ENCODE measurements at places on chromosomes 11 and 22.
A peak's percentile ranks its signal among the peaks of the same experiment; 100 is the strongest.

DNA sequence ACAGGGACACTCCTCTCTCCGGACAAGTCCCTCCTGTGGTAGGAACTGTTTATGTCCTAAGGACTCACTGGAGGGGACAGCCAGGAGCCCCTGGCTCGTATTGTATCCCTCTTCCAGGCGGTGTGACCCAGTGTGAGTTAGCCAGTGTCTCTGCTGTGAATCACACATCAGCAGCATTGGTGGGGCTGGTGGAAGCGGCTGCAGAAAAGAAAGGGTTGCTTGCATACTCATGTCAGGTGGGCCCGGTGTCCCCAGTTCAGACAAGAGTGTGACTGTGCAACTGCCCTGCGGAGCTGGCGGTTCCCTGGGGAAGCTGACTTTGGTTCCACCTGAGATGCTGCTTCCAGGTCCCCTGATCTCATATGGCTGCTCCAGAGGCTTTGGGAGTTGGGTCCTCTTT, 99.4 kb downstream of the ZBTB16 start:
- no peak for DNase-seq

DNA sequence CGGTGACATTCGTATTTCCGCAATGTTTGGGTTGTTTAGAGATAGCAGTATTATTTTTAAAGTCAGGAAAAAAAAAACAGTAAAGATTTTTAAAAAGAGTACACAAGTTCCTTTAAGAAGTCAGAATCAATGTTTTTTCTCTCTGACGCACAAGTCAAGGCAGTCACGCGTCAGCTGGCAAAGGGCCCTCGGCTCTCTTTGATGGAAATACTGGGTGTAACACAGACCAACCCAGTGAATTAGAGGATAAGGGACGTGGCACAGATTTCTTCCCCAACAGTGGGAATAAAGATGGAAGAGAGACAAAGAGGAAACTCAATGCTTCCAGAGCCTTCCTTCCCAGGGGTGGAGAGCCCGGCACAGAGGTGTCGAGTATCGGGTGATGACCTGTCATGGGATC, 13.4 kb downstream of the ASCC2 start:
- DNase-seq = no peak

DNA sequence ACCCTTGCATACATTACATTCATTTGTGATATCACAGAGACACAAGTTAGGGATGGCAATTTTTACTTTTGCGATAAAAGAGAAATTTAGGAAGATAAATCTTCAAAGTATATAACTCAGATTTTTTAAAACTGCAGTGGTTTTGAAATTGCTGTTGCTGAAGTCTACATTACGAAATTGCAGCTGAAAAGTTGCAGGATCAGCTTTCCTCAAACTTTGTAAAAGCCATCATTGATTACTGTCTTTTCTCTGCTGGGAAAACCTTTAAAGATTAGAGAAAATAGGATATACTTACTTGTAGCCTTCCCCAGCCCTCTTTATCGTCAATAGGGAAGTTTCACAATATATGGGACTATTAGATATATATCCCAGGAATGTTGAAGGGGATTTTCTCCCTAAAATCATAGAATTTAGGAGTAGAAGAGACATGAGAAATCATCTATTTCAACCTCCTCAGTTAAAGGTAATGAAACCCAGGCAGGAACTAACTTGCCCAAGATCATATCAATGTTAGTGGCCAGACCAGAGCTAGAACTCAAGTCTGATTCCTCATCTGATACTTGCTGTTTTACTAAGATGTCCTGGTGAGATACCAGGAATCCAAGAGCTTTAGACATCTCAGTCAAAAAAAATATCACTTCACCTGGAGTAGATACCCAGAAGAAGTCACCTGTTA, 10.4 kb upstream of the AGBL2 start:
- no peak for DNase-seq

DNA sequence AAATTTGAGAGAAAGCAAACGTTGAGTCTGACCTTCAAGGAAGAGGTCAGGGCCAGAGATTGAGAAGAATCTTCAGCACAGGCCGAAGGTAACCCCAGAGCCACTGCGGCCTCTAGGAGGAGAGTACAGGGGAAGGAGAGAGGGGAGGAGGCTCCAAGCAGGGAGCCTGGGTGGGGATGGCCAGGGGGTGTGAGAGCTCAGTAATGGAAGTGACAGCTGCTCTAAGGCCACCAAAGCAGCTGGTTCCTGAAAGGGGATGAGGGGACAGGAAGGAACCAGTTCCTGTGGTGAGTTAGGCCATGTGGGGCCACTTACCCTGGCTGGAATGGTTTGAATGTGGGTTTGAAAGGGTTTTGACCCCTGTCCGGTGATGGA, 46.1 kb downstream of the PISD start:
- DNase-seq = no peak

- peak; percentile 68 for DNase-seq
Measured at GRCh38 chr11:44595964-44596381, 30.5 kb downstream of the CD82 start.

DNA sequence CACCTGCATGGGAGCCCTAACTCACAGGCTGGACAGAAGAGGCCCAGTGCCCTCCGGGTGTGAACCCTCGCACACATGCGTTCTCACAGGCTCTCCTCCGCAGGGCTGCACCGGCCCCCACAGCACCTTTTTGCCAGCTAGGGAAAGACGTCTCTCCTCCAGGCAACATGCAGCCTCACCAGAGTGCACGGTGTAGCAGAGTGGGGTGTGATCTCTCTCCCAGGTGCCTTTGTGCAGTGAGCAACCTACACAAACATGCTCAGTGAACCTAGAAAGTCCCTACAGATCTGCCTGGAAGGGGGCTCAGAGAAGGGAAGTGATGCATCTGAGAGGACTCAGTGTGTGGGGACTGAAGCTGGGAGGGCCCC, 3.7 kb upstream of the CARNS1 start:
- no peak for DNase-seq

DNA sequence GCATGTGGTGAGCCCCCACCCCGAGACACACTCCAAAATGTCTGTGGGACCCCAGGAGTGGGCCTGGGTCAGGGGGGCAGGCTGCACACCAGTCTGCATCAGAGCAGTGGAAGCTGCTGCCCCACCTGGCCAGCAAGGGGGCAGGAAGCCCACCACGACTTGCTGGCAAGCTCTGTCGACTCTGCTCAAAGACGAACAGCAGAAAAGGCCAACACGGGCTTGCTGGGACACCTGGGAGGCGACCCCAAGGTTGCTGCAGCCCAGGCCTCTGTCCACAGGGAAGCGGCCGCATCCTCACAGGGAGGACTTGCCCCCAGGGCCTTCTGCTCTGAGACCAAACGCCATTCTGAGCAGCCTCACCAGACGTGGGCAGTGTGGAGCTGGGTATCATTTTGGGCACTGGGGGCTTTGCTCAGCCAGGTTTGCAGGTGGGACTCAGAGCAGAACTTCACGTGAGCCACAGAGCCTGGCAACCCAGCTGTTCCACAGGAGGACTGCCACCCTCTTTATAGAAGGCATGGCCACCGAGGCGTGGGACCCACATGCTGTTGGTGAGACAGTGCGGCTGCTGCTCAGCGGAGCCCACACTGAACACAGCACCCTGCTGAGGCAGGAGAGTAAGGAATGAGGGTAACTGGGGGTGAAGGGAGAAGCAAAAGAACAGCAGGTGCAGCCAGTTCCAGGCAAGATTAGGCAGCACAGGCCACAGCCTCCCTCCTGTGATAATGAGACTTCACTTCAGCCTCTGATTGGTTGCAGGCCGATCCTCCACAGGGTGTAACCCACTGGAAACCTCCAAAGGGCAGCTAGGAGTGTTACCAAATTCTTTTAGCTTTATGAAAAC, 11.0 kb downstream of the IL17REL start:
- peak; percentile 58 for DNase-seq

GRCh38 chr22:47041271-47042115, 279.0 kb downstream of the TBC1D22A start:
- DNase-seq = no peak

GRCh38 chr11:8477151-8477550, 116.9 kb downstream of the STK33 start:
- DNase-seq = no peak

DNA sequence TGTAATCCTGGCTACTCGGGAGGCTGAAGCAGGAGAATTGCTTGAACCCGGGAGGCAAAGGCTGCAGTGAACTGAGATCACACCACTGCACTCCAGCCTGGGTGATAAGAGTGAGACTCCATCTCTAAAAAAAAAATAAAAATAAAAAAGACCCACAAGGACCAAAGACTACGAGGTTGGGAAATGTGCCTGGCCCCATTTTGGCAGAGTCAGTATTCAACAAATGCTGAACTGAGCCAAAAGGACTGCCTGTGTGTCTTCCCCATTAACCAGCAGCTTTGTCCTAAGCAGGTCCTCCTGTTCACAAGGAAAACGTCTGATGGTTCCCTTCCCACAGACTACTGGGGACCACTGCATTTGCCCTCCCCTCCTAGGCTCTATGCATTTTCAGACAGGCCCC, 27.6 kb downstream of the ADORA2A start:
- DNase-seq = no peak

DNA sequence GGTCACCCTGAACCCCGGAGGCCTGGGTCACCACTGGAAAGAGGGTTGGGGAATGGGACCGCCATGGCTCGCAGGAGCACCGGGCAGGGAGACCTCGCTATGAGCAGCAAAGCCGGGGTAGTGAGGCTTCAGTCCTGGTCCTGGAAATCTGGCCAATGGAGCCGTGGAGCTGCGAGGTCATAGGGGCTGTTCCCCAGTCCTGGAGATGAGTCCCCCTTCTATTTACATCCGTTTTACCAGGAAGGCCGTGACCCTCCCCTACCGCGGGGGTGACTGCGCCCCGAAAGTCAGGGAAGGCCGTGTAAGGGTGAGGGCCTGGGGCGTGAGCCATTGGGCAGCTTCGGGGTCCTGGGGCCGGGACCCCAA, 449 bp downstream of the PIDD1 start:
- no peak for DNase-seq

DNA sequence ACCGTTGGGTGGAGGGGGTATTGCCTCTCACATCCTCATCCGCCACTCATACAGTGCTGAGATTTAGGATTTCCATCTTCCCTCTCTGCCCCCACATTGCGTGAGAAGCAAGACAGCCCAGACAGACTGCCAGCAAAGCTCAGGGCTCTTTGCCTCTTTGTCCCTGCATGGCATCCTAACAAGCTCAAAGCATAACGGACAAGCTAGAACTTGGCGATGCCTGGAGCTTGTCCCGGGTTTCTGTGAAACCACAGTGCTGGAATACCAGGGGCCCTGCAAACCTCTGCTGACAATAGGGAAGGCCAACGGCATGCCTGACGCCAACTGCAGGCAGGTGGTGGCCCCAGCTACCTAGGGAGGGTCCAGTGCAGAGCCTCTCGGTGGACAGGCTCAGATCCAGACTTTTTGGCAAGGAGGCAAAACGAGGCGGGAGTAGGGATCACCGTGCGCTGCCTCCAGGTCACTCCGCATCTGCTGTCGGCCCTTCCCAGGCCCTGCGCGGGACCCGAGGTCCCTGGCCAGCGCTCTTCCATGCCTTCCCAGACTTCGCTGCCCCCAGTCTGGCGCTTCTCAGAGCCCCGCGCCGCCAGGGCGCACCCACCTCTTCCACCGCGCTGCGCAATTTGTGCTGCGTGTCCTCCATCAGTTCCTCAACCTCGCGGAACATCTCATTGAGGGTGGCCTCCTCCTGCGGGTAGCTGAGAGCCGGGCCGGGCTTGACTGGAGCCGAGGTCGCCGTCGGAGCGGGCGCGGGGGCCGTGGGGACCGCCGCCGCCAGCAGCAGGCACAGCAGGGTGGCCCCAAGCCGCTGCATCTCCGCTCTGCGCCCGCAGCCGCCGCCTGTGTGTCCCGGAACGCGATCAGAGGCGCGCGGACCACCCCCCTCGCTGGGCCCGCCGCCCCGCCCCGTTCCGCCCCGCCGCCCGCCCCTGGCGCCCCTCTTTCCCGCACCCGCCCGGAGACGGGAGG, at the start of gene DKK3:
Gene DKK3, minus strand, starts transcription at position 858 of the 969 bp plus-strand sequence. Its CDS starts 44 bp downstream, at position 814.
- DNase-seq = no peak

- DNase-seq = no peak
Measured at GRCh38 chr22:23522623-23523251, 57.4 kb downstream of the IGLL1 start.

- no peak for DNase-seq
Measured at GRCh38 chr22:35605851-35606481, 11.2 kb downstream of the MB start.

- no peak for DNase-seq
Measured at GRCh38 chr11:68036717-68037239, 2.0 kb upstream of the TCIRG1 start.

DNA sequence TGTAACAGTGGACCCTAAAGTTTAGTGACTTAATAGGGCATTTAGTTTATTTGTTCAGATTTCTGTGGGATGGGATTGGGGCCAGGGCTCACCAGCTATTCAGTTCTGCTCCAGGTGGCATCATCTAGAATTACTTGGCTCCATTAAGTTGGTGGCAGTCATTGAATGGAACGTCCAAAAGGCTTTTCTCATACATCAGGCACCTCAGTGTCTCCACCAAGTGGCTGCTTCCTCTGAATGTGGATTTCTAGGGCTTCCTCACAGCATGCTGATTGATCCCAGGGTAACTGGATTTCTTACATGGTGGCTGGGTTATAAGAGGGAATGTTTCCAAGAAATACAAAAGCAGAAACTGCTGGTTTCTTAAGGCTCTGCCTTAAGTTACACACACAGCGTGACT, 34.7 kb downstream of the USP47 start:
- no peak for DNase-seq

DNA sequence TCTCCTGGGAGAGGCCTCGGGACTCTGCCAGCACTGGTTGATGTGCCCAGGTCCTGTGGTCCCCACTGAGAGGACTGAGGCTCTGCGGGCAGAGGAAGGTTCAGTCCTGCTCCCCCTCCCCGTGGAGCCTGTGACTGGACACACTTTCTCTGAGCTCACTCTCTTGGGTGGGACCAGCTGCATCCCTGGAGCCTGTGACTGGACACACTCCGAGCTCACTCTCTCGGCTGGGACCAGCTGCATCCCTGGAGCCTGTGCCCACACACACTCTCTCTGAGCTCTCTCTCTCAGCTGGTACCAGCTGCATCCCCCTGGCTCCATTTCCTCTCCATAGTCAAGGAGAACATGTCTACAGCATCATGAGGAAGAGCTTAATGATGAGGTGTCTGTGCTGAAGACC, 39.5 kb downstream of the TOLLIP start:
- no peak for DNase-seq

DNA sequence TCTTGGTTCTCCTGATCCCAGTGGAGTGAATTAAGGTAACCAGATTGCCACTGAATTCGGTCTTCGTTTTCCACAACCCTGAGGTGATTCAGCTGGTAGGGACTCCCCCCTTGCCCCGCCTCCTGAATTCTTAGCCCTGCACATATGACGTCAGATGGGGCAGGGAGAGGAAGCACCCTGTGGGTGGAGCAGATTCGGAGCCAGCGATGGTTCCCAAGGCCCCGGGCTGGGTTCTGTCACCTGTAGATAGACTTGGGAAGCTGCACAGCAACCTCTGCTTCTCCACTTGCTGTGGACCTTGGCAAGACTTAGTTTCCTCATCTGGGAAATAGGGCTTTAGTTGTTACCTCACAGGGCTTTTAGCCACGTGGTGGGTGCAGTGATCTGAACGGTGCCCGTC, 67.8 kb downstream of the CTTN start:
- no peak for DNase-seq

Data from activated effector memory CD4-positive, alpha-beta T cell treated with anti-CD3 and anti-CD28 coated beads, Interleukin-2, amount 50 U/mL, for 16 hours (primary cell).